Stimulated activated CD8-positive, alpha-beta memory T cell treated with anti-CD3 and anti-CD28 coated beads, Interleukin-2, amount 100 ng/mL, for 1 hour (primary cell): ENCODE measurements at places on chromosomes 7 and 10.

DNA sequence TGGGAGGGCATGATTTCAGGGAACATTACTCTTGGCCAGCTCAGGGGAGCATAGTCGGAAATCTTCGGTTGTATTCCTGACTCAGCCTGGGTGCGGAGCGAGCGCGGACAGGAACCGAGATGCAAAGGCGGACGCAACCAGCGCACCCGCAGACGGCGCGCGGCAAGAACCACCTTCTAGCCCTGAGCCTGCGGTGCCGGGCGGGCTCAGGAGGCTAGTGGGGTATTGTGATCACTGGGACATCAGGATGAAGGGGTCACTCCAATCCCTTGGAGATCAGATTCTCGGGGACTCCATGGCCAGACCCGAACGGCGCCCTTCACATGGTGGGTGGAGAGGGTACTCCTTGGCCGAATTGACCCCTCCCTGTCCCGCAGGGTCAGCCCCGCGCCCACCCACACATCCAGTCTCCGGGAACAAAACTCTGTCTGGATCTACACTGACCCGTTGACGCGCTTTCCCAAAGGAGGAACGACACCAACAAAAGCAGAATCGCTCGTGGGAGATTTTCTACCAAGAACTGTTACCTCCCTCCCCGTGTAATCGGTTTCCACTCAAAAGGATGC lies 730.5 kb downstream of the ZWINT start:
- DNase-seq = no peak

DNA sequence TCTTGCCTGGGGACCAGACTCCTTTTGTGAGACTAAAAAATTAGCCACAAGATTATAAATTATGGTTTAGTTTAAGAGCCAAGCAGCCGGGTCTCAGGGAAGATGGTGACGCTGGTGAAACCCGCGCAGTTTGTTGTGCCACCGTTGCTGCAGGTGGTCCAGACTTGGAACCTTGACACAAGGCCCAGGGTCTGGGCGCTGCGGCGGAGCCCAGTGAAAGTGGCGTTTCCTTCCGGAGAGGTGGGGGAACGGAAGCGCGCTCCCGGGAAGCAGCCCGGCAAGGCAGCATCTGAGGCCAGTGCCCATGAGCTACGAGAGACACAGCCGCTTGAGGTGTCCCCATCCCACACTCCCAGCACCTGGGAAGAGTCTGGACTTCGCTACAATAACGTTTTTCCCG lies 131.6 kb downstream of the SKIDA1 start:
- no peak for DNase-seq

- DNase-seq = no peak
These were observed 38.1 kb upstream of the HBP1 start for GRCh38 chr7:107130487-107131220.

- no peak for DNase-seq
These were observed 653.2 kb upstream of the MKI67 start for GRCh38 chr10:128779416-128779815.

DNA sequence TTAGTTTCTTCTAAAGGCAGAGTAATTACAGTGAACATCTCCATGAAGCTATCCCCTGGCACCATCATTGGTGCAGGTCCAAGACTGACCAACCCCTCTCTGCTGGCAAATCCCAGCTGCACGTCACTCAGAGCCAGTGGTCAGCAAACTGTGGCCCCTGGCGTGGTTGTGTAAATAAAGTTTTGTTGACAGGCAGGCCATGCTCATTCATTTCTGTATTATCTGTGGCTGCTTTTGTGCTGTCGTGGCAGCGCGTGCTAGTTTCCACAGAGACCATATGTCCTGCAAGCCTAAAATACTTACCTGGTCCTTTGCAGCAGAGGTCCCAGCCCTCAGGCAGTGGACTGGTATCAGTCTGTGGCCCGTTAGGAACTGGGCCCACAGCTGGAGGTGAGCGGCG lies 117.6 kb upstream of the NPS start:
- DNase-seq = no peak

DNA sequence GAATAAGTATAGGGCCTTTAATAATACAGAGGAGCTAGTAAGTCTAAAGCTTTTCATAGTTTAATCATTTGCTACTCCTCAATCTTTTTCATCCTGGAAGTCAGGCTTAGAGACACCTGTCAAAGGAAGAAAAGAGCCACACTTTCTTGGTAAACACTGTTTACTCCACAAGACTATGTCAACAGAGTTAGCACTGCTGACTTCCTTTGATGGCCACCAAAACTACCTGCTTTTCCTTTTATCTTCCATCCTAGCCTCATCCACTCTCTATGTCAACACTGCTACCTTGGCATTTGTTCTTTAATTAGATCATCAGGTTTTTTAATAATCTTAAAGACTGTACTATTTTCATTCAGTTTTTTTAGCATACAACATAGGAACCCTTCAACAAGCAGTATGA lies 106.2 kb downstream of the ELAPOR2 start:
- DNase-seq = no peak

DNA sequence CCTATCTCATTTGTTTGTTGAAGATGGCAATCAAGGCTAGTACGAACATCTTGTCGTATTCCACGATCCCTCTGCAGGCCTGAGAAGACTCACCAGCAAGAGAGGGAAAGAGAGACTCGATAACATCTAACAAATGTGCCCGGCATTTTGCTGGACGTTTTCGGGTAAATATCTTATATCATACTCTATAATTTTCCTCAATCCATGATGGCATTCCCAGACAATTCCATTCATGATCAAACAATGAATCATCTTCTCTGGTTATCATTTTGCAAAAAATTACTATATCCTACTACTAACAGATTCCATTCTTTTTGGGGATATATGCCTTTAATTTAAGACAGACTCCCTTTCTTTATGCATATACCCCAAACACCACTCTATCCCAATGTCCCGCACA lies 118.1 kb downstream of the TYW1B start:
- no peak for DNase-seq

DNA sequence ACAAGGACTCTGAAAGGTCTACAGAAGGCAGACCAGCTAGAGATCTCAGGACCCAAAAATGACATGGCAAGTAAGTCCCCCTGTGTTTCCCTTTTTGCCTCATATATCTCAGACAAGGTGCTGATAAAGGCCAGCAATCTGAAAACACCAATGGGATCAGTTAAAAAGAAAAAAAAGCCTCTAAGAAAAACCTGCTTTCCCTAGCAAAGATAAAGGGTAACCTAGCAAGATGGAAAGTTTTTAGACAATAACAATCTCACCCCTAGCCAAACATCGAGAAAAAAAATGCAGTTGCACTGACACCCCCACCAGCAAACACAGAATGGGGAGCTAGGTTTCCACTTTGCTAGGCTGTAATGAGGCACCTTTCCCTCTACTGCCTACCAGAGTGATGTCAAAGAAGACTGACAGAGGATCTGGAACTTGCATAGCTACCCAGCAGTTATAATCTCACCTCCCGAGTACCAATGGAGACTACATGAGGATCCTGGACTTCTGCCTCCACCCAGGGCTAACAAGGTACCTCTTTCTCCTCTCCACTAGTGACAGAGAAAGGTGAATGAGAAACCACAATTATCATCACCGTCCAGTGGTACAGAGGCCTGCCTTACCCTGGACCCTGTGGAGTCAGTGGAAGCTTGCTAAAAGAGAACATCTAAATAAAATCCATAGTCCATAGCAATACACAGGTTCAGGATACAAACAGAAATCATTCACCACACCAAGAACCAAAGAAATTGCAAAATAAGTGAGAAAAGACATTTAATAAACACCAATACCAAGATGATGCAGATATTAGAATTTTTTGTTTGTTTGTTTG lies 240.8 kb downstream of the ARHGAP12 start:
- DNase-seq = no peak

DNA sequence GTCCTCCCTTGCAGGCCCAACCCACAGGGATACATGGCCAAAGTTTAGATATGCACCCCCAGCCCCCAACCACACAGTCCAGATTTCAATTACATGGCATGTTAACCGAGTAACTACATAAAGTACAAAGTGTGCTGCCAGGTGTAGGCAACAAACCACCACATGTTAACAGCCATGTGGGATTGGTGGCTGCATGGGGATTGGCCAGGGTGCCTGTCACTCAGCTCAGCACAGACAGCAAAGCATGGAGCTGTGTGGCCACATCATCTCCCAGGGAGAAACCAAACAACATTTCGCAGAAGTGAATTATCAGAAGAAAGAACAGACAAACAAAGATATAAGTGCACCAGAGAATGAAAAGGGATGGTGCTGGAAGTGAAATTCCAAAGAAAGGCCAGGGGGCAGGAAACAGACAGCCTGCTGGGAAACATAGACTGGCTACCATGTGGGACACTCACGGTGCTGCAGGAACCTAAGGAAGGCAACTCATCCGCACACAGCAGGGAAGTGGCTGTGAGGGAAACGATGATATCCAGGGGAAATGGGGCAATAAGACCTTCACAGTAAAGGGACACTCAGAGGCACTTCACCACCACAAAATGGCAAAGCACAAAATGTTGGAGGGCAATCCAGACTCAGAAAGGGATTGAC lies 171.2 kb downstream of the PTPRN2 start:
- DNase-seq = no peak

DNA sequence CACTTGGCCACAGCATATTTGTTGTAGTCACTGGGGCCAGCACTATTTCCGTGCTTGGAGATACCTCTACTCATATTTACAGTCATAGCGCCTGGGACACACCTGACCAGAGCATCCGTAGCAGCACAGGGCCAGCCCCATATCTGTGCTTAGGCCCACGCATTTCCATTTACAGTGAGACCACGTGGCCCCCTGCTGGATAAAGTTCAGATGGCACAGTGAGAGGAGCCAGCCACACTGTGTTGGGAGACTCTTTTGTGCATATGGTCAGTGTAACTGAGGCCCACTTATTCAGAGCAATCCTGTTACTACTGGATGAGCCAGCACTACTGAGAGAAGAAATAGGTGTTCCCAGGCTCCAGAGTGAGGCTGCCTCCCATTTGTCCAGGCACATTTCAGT lies 455.3 kb downstream of the REEP3 start:
- no peak for DNase-seq

DNA sequence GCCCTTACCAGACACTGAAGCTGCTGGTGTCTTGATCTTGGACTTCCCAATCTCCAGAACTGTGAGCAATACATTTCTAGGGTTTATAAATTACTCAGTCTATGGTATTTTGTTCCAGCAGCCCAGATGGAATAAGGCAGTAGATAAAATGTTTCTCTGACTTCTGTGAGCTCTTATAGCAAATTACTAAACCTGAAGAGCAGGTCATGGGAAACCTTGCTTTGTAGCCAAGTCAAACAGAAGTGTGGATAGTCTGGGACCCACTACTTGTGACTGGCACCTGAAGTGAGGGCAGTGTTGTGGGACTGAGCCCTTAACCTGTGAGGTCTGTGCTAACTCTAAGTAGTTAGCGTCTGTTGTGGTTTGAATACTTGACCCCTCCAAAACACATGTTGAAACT lies 4.6 kb upstream of the TBRG4 start:
- no peak for DNase-seq

GRCh38 chr10:106925191-106925590 lies 239.3 kb downstream of the SORCS1 start:
- no peak for DNase-seq

DNA sequence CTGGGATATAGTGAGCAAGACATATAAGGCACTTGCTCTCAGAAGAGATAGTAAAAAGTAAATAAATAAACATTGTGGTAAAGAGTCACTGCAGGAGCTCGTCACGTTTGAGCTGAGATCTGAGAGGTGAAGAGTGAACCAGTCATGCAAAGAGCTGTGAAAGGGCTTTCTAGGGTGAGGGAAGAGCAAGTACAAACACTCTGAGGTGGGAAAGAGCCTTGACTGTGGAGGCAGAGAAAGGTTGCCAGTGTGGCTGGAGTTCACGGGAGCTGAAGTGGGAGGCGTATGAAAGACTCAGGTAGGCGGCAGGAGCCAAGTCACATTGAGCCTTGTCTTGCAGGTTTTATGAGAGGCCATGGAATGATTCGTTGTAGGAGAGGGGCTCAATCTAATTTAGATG lies 141.0 kb downstream of the C1GALT1 start:
- no peak for DNase-seq

- DNase-seq = no peak
These were observed 114.1 kb upstream of the CARD11 start for GRCh38 chr7:3157566-3158287.

DNA sequence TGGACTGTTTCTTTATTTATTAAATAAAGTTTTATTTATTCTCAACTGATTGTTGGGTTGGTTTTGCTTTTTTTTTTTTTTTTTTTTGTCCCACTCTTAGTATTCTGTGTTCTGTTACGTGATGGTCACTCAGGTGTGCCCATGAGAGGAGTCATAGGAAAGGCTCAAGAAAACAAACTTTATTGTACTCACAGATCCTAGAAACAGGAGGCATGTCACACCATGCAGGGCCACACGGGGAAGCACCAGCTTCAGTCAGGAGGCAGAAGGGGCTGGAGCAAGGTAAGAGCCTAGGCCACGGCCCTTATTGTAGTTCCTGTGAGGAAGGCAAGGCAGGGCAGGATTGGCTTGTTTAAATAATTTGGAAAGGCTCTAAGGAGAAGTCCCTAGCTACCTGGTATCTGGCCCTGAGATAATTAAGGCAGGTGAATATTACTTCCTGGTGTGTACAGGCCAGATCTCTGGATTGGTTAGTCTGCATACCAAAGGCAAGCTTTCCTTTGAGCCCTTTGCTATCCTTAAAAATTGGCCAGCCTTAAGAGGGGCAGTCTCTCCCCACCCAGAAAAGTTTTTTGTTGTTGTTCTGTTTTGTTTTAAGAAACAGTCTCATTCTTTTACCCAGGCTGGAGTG lies 8.3 kb downstream of the ATOH7 start:
- DNase-seq = no peak
